ENCODE measurements at places on chromosomes 7 and 10.

- no peak for DNase-seq
These were observed 1050.5 kb downstream of the XPNPEP1 start for GRCh38 chr10:108872854-108873253.

DNA sequence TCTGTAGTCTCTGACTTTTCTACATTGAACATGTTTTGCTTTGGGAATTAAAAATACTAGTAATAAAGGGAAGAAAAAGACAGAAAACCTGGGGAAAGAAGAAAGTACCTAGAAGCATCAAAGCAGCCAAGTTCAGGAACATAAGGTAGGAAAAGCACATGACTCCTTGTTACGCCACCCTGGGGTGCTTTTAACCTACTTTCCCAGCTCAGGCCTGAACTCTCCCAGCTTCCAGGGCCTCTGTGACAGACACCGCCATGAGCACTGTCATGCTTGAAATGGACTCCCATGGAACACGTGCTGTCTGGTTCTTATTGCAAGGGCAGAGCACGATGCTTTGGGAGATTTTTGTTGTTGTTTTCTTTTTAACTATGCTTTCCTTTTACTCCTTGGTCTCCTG, 11.4 kb downstream of the ACTR1A start:
- DNase-seq: no peak

- no peak for DNase-seq
These were observed 39.9 kb downstream of the CYTH3 start for GRCh38 chr7:6232534-6232933.

GRCh38 chr7:43758822-43759683, 573 bp downstream of the BLVRA start:
- DNase-seq: peak; percentile 72

DNA sequence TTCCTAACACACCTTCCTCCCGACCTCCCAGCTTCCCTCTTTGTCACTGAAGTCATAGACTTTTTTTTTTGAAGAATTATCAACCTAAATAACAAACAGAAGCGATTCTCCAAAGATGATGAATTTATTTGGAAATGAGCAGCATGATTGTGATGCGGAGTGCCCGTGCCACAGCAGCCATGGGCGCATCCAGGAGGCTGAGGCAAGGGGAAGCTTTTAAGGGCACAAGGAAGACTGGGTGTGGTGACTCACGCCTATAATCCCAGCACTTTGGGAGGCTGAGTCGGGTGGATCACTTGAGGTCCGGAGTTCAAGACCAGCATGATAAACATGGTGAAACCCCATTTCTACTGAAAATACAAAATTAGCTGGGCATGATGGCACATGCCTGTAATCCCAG, 16.2 kb upstream of the GIMAP8 start:
- DNase-seq: no peak

Measured in islet precursor cell (in vitro differentiated cells).